Activated CD8-positive, alpha-beta memory T cell treated with anti-CD3 and anti-CD28 coated beads for 4 hours (primary cell): ENCODE measurements at places on chromosomes 16 and 17.

DNA sequence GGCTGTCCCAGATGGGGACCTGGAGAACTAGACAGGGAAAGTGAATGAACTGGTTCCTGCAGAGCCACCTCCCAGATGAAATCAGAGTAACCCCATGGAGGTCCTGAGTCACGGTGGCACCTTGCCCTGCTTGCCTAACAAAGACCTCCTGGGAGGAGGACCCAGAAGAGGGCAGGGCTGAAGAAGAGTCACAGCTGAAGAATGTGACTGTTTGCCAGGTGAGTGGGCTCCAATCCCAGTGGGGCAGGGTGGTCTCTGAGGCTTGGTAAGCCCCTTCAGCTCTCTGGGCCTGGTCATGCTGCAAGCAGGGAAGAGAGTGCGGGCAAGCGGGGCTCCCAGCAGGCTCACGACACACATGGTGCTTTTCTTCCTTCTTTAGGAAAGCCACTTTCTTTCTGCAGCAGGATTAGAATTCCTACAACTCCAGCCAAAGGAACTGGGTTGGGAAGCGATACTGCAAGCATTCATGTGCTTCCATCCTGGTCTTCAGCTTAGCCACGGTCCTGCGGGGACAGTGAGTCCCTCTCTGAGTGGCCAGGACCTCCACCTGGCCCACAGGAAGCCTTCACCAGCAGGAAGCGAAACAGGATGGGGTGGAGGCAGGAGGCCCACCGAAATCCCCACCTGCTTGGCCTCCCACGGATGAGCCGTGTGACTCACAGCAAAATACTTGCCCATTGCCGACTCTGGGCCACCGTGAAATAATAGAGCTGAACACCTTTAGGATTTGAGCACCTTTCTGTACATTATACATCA is 4.3 kb downstream of the C16orf74 start:
- DNase-seq = no peak

DNA sequence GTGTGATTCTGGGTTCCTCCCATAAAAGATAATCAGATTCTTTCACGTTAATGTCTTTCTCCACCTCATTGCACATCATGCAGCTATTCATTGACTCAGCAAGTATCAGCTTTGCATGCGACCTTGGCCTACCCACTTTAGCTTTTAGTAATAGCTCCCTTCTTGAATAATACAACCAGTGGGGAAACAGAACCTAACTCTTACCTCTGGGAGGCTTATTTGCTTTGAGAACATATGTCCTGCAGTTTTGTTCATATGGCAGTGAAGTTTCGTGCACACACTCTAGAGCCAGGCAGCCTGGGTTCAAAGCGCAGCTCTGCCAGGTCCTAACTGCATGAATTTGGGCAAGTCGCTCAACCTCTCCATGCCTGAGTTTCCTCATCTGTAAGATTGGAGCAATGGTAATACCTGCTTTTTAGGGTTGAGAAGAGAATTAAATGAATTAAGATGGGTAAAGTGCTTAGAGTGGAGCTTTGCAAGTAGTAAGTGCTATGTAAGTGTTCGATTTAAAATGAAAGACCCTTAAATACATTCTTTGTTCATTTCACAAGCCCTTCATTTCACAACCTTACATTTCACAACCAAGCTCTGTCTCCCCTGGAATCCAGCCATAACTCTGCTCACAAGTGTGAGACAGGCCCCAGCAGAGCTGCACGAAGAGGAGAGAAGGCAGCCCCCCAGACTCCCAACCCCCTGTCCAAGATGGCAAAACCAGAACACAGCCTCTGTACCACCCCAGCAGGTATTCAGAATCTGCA is 29.3 kb downstream of the MAPT start:
- DNase-seq = no peak

- no peak for DNase-seq
Measured at GRCh38 chr16:35746963-35747657, 2287.7 kb downstream of the TP53TG3F start.

DNA sequence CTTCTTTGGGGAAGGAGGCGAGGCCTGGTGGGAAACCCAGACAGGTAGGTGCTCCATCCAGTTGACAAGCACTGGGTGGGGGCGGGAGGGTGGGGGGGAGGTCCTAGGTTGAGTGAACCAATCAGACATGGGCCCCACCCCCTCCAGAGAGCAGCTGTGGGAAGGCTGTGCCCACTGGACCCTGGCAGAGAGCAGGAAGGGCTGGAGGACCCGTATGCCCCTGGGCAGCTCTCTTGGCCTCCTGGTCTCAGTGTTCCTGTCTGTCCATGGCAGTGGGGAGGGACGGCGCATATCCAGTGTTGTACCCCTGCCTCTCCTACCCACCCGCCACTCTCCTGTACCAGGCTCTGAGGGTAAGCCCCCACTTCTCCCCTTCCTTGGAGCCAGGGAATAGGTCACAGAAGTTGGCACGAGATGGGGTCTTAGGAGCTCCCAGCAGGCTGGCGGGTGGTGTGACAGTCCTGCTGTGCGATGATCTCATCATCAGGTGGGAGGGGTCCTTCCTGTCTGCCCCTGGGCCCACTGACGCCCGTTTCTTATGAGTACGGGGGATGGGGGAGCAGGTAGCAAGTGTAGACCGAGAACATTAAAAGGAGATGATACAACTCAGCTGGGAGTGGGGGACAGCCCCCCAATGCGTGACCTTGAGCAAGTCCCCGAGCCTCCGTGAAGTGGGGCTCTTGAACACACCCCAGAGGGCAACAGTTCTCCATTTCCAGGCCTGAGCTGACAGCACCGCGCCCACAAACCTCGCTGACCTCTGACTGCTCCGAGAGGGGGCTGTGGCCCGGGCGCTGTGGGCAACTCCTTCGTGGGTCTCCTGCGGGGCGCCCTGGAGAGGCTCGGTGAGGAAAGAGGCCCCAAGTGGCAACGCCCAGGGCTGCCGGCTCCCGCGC is 1.2 kb upstream of the ZFPM1 start:
- DNase-seq = no peak

- DNase-seq = no peak
Measured at GRCh38 chr16:80739523-80739922, 64.9 kb downstream of the CDYL2 start.

- no peak for DNase-seq
Measured at GRCh38 chr17:9401434-9401833, 174.2 kb downstream of the STX8 start.

- no peak for DNase-seq
Measured at GRCh38 chr17:32692179-32692578, 184.7 kb downstream of the MYO1D start.

DNA sequence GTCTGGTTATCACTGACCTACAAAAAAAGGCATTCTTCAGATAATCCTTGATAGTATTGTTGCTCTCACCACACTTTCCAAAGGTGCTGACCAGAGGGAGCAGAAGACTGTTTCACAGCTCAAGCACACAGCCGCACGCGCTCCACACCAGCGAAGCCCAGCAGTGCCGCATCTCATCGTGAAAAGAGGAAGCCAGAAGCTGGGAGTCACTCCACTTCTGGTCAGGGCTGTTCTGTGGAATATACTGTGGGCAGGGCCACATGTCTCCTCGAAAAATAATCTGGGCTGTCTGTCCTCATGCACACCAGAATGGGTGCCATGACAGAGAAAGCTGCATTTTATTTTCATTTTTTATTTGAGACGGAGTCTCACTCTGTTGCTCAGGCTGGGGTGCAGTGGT is 7.3 kb upstream of the PRSS36 start:
- DNase-seq = no peak

- peak; percentile 38 for DNase-seq
Measured at GRCh38 chr16:50368410-50369132, at the start of gene BRD7. Gene BRD7 (minus strand): TSS chr16:50368988. CDS start chr16:50368774, 214 bp downstream.
